ENCODE measurements at places on chromosomes 2 and 18.
A peak's percentile ranks its signal among the peaks of the same experiment; 100 is the strongest.

DNA sequence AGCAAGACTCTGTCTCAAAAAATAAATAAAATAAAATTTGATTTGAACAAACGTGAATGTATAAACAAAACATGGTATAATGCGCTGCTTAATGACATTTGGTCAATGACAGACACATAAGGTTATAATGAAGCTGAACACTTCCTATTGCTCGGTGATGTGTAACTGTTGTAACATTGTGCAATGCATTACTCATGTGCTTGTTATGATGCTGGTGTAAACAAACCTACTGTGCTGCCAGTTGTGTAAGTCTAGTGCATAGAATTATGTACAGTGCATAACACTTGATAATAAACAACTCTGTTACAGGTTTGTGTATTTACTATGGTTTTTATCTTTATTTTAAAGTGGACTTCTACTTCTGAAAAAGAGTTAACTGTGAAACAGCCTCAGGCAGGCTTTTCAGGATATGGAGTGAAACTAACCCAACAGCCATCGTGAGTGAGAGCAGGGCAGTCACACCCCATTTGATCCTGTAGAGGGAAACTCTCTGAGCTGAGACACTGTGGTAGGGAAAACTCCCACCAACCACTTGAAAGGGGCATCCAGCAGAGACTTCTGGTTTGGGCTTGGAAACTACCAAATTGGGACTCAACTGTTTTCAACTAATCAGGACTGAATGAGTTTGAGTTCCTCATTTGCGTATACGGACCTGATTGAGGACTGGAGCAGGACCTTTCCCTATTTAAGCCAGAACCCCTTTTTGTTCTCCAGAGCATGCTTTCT is 8.7 kb upstream of the RPRD1A start:
- DNase-seq: no peak

DNA sequence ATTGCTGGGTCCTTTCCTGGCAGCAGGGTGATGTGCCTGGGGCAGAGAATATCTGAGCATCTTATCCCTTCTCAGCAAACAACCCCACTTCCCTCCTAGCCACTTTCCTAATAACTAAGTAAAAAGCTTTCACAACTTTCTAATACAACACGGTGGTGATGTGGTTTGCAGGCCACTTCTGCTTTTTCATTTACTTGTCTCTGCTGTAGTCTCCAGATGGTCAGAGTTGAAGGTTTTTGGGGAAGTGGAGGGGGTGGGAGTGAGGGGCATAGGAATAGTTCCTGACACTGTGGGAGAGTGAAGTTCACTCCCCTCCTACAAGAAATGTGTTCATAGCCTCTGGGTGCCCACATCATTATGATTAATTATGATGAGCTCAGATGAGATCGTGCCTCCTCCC is 11.6 kb downstream of the OXER1 start:
- no peak for DNase-seq

DNA sequence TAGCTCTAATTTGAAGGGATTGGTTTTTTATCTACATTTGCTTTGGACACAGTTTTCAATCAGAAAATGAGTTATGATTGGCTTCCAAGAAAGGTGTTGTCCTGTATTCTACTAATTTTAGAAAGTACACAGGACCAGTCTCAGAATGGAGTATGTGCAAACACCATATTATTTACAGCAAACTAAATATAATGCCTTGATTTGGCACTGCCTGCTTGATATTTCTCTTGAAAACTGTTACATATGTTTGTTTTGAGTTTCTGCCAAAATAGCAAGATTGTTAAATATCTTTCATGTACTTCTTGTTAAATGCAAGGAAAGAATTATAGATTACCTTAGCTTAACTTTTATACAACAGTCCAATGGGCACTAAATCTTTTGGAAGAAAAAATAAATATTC is 694.9 kb downstream of the KCNJ3 start:
- DNase-seq: no peak

DNA sequence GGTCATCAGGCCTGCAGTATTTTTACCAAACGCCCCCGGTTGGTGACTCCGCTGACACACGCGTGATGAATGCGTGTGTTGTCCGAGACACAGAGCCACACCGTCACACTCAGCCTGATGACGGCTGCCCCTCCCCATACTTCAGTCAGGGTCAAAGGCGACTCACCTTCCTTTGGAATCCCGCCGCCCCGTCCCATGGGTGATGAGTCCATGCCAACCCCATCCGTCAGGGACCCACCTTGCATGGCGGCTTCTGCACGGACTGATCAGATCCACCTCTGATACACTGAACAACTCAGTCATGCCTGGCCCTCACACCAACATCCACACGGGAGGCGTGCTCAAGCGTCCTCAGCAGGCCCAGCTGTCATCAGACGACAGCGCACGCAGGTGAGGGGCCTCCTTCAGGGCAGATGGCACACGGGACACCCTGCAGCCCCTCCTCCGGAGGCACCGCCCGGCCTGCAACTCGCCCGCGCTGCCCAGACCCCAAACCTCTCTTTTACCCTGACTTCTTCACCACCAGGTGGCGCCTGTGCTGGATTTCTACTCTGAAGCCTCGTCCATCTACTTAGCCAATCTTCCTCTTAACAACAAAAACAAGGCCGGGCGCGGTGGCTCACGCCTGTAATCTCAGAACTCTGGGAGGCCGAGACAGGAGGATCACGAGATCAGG is 89.2 kb downstream of the ZNF516 start:
- DNase-seq: peak; percentile 66

GRCh38 chr2:20530520-20530919 is 83.6 kb downstream of the RHOB start:
- DNase-seq: no peak

DNA sequence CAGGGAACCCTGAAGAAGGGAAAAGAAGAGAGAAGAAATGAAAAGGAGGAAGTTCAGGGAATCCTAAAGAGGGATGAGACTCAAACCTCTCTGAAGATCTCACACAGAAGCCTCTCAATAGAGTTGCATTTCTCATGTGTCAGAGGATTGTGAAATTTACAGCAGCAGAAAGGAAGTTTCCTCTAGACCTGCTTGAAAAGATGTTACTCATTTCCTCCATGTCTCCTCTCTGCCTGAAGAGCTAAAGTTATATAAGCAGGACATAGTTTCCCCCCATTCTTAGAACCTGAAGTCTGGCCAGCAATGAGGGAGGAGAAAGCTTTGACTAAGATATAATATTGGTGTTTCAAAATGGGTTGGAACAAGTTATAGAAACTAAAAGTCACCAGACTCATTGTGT is 1155.6 kb downstream of the LRP1B start:
- no peak for DNase-seq

DNA sequence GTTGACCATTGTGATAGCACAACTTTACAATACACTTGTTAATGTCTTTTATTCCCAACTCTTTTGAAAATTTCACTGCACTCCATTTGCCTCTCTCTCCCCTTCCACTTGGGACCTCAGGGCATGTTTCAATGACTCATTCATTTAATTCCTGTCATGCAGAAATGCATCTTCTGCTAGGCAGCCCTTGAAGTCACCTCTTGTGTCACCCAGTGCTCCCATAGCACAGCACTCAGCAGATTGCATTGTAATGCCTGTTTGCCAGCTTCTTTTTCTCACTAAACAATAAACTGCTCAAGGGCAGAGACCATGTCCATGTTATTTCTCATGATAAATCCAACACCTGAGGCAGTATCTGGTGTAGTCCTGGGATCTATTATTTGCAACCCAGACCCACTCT is 85.9 kb upstream of the ACSL3 start:
- DNase-seq: no peak

- DNase-seq: no peak
Measured at GRCh38 chr2:23475473-23475872, 90.5 kb downstream of the KLHL29 start.

GRCh38 chr2:43070676-43071502 is 155.5 kb downstream of the ZFP36L2 start:
- no peak for DNase-seq

GRCh38 chr18:79775441-79776221 is 22.1 kb upstream of the KCNG2 start:
- no peak for DNase-seq

DNA sequence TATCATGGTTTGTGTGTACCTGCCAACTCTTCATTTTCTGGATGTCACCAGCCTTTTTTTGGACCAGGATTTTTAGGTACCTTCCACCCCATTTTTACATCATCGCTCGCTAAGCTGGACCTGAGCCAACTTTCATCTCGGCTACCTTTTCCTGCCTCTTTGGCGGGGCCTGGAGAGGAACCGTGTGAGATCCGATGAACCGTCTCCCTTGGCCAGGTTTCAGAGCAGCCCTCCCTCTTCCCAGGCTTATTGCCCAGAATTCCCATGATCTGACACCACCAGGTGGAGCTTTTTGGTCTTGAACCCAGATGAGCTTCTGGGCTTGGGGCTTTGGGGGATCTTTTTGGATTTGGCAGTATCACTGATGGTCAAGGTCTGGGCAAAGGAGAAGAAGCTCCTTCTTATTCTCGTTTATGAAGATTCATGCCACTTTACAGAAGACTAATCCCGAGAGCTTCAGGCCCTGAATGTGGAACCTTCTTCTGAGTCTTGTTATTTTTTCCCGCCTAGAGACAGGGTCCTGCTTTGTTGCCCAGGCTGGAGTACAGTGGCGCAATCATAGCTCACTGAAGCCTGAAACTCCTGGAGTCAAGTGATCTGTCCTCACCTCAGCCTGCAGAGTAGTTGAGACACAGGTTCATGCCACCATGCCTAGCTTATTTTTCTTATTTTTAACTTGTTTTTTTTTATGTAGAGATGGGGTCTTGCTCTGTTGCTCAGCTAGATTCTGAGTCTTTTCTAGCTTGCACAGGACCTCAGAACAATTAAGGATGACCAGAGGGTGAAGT is 50.4 kb downstream of the GATA6 start:
- DNase-seq: no peak

DNA sequence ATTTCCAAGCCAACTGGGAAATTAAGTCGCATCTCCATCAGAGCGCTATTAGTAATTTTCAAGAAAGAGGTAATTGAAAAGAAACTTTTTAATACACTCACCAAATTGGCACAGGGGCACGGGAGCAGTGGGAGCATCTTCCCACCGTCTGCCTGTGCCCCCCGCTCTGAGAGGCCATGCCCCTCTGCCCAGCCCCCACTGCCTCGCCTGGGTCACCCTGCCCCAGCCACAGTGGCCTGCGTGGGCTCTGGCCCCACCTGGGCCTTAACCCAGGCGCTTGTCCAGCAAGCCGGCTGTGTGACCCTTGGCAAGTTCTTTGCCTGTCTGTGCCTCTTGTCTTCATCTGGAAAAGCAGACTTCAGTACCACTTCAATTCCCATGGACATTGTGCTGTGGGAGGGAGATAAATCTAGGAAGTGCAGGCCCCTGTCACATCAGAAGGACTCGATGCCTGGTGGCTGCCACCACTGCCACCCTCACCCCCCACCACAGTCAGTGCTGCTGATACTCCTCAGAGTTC is 31.9 kb downstream of the GLI2 start:
- no peak for DNase-seq

GRCh38 chr2:140679752-140680151 is 1451.1 kb downstream of the LRP1B start:
- DNase-seq: no peak

- DNase-seq: no peak
Measured at GRCh38 chr2:220432645-220433044, 805.2 kb downstream of the SLC4A3 start.

DNA sequence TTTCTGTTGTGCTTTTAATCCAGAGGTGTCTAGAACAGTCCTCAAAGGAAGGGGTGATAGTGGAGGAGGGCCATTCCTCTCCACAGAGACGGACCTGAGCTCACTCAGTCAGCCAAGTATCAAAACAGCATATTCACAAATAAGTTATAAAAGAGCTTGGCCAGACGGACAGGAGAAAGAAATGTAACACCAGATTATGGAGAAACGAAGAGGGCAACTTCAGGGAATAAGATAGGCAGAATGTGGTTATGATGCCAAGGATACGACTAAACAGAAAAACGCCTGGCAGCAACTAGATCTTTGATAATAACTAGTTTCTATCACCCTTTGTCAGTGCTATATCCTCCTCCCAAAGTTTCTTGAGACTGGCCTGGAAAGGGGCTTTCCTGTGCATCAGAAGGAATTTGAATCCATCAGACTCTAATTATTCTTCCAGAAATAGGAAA is 42.5 kb downstream of the MAP4K3 start:
- no peak for DNase-seq

GRCh38 chr2:169042856-169043255 is 11.7 kb upstream of the ABCB11 start:
- no peak for DNase-seq

DNA sequence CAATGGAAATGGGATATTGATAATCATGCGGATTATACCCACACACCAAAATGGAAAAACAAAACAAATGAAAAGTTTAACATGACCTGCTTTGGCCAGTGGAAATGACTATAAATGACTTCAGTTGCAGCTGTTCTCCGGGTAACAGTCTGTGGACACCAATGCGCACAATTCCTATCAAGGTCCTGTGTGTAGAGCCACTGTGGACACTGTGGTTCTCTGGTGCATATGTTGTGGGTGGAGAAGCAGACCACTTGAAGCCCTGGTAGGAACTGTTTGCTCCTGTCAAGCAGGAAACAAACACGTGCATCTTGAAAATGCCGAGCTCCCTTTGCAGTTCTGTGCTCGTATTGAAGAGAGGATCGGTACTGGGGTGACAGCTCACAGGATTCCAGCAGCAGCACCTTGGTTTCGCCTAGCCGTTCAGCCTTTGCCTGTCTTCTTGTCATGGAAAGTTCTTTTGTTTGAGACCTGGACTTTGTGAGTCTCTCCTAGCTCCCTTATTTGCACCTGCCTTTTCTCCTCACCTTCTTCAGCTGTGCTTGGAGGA is 32.9 kb downstream of the NCK2 start:
- no peak for DNase-seq

DNA sequence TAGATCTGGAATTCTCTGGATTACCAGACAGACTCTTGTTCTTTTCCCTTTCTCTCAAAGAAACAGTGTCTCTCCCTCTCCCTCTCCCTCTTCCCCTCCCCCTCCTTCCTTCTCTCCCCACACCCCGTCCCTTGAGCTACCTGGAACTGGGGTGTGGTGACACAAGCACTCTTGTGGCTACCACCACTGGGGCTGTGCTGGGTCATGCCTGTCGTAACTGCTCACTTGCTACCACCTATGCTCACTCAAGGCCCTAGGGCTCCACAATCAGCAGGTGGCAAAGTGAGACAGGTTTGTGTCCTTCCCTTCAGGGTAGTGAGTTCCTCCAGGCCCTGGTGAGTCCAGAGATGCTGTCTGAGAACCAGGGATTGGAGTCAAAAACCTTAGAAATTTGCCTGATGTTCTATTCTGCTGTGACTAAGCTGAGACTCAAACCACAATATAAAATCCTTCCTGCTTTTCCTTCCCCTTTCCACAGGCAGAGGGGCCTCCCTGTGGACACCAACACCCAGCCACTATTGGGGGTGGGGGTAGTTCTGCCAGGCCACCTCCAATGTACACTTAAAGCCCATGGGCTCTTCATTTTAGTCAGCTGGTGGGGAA is 70.8 kb downstream of the OXER1 start:
- DNase-seq: peak; percentile 47

DNA sequence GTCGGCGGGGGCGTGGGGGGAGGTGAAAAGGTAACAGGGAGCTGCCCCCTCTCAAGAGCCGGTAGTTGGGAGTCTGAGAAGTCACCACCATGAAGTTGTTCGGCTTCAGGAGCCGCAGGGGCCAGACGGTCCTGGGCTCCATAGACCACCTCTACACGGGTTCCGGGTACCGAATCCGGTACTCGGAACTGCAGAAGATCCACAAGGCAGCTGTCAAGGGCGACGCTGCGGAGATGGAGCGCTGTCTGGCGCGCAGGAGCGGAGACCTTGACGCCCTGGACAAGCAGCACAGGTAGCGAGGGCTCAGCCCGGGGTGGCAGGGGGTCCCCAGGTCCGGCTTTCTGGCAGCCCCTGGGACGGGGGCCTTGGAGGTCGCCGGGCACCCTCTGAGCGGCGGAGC is 47.1 kb upstream of the ZNF519 start:
- peak; percentile 49 for DNase-seq

Measured in activated naive CD8-positive, alpha-beta T cell treated with anti-CD3 and anti-CD28 coated beads, Interleukin-2, amount 10 ng/mL, durations not matched to agents 7 days and 5 days (primary cell).